Ureter (tissue), 1 donor: ENCODE measurements at places on chromosomes 5 and 9. TPM values are rescaled to one million over a fixed set of nuclear protein-coding genes. Genes with fewer than 3 reads are reported as not detected.

DNA sequence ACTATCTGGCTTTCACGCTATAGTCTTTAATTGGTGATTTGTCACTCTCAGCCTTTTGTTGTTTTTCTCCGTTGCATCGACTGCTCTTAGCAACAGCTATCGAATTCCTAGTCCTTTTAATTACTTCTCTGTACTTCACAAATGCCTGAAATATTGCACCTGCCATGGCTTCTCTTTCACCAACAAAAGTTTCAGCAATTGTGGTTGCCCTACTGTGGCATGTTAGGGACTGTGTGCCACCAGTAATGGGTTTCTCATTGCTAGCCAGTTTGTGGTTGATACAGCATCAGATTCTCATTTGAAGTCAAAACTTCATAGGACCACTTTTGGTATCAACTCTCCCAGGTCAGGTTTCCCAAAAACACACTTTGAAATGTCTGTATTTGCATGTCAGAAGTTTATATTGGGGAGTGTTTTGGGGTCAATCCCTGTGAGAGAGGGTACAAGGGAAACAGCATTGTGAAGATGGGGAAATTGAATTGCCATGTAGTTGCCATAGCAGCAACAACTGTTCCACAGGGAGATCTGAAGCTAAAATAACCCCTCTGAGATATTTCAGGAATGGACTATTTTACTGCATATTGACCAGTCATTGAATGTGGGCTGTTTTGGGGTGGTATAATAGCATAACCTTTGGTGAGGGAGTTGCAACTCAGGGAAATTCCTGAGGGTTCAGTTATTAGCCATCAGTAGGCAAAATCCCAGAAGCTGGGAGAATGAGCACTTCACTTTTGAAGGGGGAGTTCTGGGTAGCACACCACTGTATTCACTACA is 99.2 kb downstream of the WDR70 start:
- no peak for DNase-seq

Gene C9orf153
- total RNA-seq = 0.36 TPM

- DNase-seq = no peak
Observed at GRCh38 chr5:52452098-52452497, 335.6 kb upstream of the ITGA1 start.

DNA sequence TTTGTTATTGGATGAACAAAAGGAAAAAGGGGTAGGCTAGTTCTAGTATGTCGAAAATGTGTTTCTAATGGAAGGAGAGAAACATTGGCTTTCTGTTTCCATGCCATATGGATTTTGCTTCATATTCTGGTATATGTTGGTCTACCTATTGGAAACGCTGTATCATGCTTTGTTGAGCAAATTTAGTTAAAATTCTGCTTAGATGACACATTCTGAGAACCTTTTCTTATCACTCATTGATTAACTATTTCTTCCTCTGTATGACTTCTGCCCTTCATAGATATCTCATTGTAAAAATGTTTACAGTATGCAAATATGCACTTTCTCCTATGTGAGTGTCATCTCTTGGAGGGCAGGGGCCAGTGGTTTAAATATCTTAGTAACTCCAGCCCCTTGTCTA is 68.8 kb upstream of the GPR151 start:
- DNase-seq = no peak

GRCh38 chr5:145243016-145243415 is 592.1 kb downstream of the PRELID2 start:
- no peak for DNase-seq

DNA sequence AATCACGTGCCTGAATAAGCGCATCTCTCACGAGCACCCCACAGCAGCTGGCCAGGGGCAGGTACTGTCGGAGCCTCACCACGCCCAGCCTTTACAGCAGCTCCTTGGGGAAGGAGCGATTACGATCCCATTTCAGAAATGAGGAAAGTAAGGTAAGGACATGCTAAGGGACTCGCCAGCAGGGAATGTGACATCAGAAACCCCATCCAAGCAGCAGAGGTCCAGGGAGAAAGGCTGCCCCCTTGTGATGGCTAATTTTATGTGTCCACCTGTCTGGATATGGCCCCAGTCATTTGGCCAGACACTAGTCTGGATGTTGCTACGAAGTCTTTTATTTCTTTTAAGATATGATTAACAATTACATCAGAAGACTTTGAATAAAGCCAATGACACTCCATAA is 77.3 kb downstream of the UBE2QL1 start:
- no peak for DNase-seq

Gene MELK
- 0.31 TPM for total RNA-seq

- no peak for DNase-seq
Observed at GRCh38 chr5:73841641-73842040, 215.6 kb downstream of the ARHGEF28 start.

- DNase-seq = no peak
Observed at GRCh38 chr5:143536364-143536763, 132.9 kb upstream of the NR3C1 start.

- DNase-seq = no peak
Observed at GRCh38 chr5:140035881-140036280, 7.2 kb downstream of the NRG2 start.

Gene ZNF622
- 20.8 TPM for total RNA-seq

Gene MACIR
- total RNA-seq = 6.2 TPM

Gene PCDHB3
- total RNA-seq = 1.1 TPM

Gene PDE8B
- 10.1 TPM for total RNA-seq

DNA sequence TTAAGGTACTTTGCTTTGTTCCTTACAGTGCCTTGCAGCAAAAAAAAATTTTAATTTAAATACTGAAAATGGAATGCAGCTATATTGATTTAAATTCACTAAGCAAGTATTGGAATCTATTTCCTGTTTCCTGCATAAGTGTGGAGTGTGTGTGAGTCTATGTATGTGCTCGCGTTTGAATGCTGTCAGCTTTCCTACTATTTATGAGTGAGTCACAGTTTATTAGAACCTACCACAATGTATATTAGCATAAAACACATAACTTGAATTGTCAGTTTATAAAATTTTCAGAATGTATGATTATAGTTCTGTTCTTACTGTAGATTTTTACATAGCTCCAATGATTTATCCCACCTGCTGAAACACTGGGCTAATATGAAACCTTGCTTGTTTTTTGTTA is 302.1 kb downstream of the NR2F1-AS1 start:
- DNase-seq = no peak
